ENCODE measurements at places on chromosomes 5 and 9. TPM values are rescaled to one million over a fixed set of nuclear protein-coding genes. Genes with fewer than 3 reads are reported as not detected.
A peak's percentile ranks its signal among the peaks of the same experiment; 100 is the strongest.

DNA sequence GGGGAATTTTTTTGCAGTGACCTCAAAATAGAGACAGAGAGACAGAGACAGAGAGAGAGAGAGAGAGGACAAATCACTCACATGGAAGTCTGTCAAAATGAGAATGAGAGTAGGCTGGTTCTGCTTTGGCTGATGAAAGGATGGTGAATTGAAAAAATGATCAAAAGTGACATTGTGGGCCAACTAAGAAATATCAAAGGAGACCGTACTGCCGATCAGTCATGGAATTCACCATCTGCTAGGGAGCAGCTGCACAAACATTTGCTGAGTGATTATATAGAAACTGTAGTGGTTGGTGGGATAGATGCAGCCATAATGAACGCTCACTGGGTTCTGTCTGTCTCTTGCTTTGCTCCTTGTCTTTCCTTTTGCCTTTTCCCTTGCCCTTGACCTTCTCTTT is 476.6 kb upstream of the SGCD start:
- no peak overlapping the region for H3K27ac ChIP-seq
- no peak for DNase-seq
- H3K36me3 ChIP-seq = no peaks in the 10 kb centered on the region
- no peak overlapping the region for H3K4me3 ChIP-seq
- no peaks in the 10 kb centered on the region for H3K27me3 ChIP-seq

DNA sequence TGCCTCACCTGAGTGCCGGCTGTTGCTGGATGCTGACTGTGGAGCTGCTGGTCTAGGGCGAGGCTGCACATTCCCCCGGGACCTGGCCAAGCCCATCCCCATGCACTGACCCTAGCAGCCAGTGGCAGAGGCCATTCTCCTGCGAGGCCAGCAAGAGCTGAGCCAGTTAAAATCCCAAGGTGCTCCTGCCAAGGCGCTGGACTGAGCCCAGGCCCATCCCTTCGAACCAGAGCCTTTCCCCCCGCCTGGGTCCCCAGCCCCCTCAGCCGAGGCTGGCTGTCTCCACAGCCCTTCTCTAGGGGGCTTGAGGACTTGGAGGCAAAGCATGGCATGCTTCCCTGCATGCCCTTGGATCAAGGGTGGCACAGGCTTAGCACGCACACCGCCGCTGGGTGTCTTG is 1.6 kb downstream of the ADAMTSL2 start:
- no peaks in the 10 kb centered on the region for H3K36me3 ChIP-seq
- H3K27ac ChIP-seq = no peak overlapping the region
- no peak for DNase-seq
- H3K4me3 ChIP-seq = no peak overlapping the region

DNA sequence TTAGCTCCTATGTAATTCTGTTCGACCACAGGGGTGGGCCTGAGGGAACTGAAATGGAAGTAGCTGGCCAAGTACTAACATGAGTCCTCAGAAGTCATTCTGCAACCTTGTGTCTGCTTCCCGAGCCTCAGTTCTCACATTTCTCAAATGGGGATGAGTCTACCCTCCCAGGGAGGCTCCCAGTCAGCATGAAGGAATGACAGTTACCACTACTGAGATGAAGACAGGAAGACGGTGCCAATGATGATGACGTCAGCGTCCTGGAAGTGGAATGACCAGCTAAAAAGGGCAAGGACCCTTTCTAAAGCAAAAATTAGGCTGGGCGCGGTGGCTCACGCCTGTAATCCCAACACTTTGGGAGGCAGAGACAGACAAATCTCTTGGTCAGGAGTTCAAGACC is 6.8 kb downstream of the PIP5KL1 start:
- no peak overlapping the region for H3K27ac ChIP-seq
- no peak for DNase-seq
- peaks cover 4% of the 10 kb centered on the region for H3K27me3 ChIP-seq
- H3K4me1 ChIP-seq = peaks cover 8% of the 10 kb centered on the region
- H3K36me3 ChIP-seq = no peaks in the 10 kb centered on the region

GRCh38 chr5:43699910-43700309 is 96.9 kb downstream of the NNT start:
- H3K27ac ChIP-seq = no peak overlapping the region
- H3K36me3 ChIP-seq = peaks cover 2% of the 10 kb centered on the region
- H3K27me3 ChIP-seq = no peaks in the 10 kb centered on the region

GRCh38 chr5:93583768-93584595 is 960 bp downstream of the NR2F1 start:
- peaks cover 41% of the 10 kb centered on the region for H3K27me3 ChIP-seq
- no peak for DNase-seq
- peaks cover 18% of the 10 kb centered on the region for H3K4me1 ChIP-seq

- no peak for DNase-seq
- H3K4me1 ChIP-seq = no peaks in the 10 kb centered on the region
- H3K36me3 ChIP-seq = no peaks in the 10 kb centered on the region
- H3K4me3 ChIP-seq = no peak overlapping the region
- H3K27me3 ChIP-seq = no peaks in the 10 kb centered on the region
Measured at GRCh38 chr5:83509540-83509939, 38.0 kb downstream of the VCAN start.

DNA sequence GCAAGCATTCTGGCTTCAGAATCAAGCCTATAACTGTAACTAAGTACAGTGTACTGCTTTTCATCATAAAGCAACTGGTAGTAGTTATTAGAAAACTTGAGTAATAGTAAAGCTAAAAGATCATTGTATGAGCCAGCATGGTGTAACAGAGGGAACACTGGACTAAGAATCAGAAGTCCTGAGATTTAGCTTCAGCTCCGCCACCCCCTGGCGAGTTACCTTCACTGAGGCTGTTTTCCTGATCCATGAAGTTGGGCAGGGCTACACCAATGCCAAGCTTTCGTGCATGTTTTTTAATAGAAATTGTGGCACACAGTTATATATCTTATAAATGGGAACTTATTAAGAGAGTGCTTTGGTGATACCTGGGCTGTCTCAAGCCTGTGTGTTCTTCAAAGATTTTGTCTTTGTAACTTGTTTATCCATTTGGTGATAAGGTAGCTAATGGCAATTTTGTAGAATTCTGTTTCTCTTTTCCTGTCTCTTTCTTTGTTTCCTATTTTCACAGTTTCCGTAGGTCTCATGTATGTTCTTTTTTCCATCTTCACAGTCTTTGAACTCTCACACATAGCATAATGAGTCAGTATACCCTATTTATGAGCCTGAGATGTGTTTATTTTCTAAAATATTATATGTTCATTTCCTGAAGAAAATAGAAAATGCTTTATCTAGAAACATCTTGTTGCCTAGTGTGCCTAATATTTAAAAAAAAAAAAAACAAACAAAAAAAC is 102.3 kb downstream of the GDNF start:
- H3K36me3 ChIP-seq = no peaks in the 10 kb centered on the region
- H3K27ac ChIP-seq = no peak overlapping the region
- H3K4me1 ChIP-seq = peaks cover 6% of the 10 kb centered on the region

DNA sequence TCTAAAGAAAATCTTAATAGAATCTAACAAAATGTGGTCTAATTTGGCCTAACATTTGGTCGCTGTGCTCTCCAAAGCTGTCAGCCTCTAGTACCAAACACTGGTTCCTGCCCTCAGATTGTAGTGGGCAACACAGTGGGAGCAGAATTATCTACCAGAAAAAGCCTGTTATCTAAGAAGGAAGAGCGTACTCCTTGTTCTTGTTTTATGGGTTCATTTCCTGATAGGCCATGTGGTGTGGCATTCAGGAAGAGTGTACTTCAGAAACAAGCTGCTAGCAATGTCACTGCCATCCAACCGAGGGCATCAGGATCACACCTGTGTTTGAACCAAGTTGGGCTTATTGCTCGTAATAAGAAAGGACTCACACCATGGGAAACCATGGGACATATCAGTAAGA is 487.9 kb upstream of the DAP start:
- no peaks in the 10 kb centered on the region for H3K4me1 ChIP-seq
- no peaks in the 10 kb centered on the region for H3K27me3 ChIP-seq
- no peak overlapping the region for H3K27ac ChIP-seq
- DNase-seq = no peak
- no peak overlapping the region for H3K4me3 ChIP-seq

GRCh38 chr9:123999661-124000060 is 11.9 kb upstream of the LHX2 start:
- H3K4me1 ChIP-seq = peaks cover 30% of the 10 kb centered on the region
- no peak overlapping the region for H3K27ac ChIP-seq
- no peak overlapping the region for H3K4me3 ChIP-seq

DNA sequence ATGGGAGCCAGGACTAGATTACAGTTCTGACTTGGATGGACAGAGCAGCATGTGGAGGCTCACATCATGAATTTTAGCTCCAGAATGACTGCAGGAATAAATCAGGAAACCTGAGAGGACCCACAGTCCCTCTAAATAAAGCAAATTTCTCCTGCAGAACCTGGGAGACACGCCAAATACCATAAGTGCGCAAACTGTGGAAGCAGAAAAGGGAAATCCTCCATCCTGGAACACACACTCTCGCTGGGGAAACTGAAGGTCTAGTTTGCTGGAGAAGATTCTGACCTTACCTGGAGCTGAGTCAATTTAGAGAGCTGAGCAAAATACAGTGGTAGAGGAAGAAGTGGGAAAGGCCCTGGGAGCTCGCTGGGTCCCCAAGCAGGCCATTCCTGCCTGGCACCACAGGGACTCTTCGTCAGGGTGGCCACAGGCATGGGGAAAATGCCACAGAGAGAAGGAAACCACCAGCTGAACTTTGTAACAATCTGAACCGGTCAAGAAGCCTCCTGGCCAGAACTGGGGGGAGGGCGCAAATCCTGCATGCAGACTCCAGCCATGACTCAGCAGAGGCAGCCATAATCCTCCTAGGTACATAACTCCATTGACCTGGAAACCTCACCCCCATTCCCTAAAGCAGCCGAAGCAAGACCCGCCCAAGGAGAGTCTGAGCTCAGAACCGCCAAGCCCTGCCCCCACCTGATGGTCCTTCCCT is 390.9 kb downstream of the LRRC70 start:
- no peaks in the 10 kb centered on the region for H3K4me1 ChIP-seq
- H3K27me3 ChIP-seq = no peaks in the 10 kb centered on the region
- no peak overlapping the region for H3K4me3 ChIP-seq

- H3K27ac ChIP-seq = no peak overlapping the region
- no peaks in the 10 kb centered on the region for H3K36me3 ChIP-seq
- no peak for DNase-seq
- H3K4me1 ChIP-seq = no peaks in the 10 kb centered on the region
- no peaks in the 10 kb centered on the region for H3K27me3 ChIP-seq
Measured at GRCh38 chr5:174612686-174613085, 111.7 kb upstream of the MSX2 start.

DNA sequence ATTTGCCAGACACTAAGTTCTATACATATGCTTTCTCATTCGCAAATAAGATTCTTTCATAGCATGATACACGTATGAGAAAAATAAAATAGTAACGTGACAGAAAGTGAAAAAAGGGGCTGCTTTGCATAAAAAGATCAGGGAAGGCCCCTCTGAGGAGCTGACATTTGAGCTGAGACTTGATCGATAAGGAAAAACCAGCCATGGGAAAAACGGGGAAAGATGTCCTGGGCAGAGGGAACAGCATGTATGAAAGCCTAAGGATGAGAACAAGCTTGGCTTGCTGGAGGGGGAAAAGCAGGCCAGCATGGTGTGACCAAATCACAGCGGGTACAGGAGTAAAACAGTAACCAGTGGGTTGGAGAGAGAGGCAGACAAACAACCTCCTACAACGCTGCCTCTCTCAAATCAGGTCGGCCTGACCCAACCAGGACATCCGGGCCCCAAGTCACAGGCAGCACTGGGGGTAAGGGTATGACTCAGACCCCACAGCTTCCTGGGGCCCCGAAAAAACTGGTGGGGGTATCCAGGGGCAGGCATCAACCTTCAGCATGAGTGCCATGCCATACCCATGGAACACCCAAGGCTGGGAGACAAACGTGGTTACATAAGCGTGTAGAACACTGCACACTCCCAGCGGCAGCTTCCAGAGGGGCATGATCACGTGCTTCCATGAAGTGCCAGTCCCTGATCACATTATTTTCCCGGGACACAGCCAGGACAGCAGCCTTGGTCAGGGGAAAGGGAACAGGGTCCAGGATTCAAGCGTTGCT is 2.2 kb downstream of the TNIP1 start:
- no peak for DNase-seq
- peak overlapping the region; percentile 90 for H3K27ac ChIP-seq
- peaks cover 43% of the 10 kb centered on the region for H3K4me1 ChIP-seq
- H3K36me3 ChIP-seq = peaks cover 6% of the 10 kb centered on the region
- H3K27me3 ChIP-seq = no peaks in the 10 kb centered on the region

DNA sequence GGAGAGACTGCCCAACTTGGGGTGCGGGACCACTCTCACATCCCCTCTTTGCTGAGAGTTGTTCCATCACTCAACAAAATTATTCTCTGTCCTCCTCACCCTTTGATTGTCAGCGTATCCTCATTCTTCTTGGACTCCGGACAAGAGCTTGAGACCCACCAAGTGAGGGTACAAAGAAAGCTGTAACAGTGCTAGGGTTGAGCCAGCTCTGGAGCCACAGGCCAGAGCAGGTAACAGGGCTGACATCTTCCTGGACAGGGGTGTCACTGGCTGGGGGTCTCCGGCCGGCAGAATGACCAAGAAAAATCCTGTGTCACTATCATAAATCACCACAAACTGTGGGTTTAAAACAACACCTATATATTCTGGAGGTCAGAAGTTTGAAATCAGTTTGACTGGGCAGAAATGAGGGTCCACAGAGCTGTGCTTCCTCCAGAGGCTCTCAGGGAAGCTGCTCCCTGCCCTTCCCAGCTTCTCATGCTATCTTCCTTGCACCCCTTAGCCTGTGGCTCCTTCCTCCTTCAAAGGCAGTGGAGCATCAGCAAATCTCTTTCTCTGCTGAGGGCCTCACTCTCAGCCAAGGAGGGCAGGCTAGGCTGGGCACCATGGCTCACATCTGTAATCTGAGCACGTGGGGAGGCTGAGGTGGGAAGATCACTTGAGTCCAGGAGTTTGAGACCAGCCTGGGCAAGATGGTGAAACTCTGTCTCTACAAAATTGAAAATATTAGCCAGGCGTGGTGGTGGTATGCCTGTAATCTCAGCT is 4.1 kb upstream of the BBLN start:
- H3K27me3 ChIP-seq = no peaks in the 10 kb centered on the region
- no peak for DNase-seq
- H3K36me3 ChIP-seq = no peaks in the 10 kb centered on the region
- peaks cover 6% of the 10 kb centered on the region for H3K4me1 ChIP-seq
- H3K27ac ChIP-seq = no peak overlapping the region
- H3K4me3 ChIP-seq = no peak overlapping the region

DNA sequence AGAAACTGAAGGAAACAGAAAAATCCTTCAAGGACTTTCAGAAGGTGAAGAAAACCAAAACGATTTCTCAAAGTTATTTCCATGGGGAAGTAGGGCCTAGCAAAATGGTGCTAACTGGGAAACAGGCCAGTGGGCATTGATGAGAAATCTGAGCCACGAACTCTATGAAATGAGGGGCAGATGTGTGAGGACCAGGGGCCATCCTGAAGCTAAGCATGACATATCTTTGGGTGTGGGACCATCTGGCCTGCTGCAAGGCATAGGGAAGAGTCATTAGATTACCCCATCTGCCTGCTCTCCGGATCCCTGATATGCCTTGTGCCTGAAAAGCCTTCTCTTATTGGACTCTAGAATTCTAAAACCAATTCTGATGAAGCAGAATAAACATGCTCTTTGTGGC is 143.8 kb downstream of the PALM2AKAP2 start:
- DNase-seq = no peak
- H3K27me3 ChIP-seq = no peaks in the 10 kb centered on the region
- no peak overlapping the region for H3K4me3 ChIP-seq
- peaks cover 25% of the 10 kb centered on the region for H3K4me1 ChIP-seq

The PAPPA gene
- 0.03 TPM for total RNA-seq

The NTRK2 gene
- total RNA-seq = 0.59 TPM

Data from GM12878 (cell line).